ENCODE measurements at places on chromosomes 7 and 10.

DNA sequence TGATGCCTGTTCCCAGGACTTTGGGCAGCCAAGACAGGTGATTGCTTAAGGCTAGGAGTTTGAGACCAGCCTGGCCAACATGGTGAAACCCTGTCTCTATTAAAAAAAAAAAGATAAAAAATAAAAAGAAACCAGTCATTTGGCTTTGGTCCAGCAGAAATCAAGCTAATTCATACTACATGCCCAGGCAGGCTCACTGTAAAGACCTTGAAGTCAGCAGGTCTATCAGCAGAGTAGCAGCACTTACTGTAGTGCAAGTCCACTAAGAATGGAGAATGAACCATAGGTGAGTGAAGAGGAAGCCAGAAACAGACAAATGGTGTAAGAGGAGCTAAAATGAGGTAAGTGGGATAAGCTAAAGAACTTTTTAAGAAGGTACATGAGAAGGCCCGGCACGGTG lies 24.7 kb downstream of the PSPH start:
- DNase-seq: no peak

DNA sequence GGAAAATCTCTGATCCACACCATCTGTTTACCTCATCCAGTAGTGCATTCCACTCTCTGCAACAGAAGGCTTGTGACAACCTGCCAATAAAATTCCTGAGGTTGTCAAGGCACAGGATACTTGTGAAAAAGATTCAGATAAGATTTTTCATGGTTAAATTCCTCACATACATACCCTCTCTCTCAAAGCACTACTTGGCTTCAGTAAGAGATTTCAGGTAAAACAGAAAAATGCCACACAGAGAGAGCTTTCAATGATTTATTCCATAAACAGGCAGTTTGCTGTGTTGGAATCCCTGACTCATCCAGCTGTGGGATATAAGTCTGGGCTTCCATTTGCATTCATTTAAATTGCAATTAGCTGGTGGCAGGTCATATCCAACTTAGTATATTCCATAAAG lies 99.7 kb upstream of the CAV2 start:
- DNase-seq: no peak

DNA sequence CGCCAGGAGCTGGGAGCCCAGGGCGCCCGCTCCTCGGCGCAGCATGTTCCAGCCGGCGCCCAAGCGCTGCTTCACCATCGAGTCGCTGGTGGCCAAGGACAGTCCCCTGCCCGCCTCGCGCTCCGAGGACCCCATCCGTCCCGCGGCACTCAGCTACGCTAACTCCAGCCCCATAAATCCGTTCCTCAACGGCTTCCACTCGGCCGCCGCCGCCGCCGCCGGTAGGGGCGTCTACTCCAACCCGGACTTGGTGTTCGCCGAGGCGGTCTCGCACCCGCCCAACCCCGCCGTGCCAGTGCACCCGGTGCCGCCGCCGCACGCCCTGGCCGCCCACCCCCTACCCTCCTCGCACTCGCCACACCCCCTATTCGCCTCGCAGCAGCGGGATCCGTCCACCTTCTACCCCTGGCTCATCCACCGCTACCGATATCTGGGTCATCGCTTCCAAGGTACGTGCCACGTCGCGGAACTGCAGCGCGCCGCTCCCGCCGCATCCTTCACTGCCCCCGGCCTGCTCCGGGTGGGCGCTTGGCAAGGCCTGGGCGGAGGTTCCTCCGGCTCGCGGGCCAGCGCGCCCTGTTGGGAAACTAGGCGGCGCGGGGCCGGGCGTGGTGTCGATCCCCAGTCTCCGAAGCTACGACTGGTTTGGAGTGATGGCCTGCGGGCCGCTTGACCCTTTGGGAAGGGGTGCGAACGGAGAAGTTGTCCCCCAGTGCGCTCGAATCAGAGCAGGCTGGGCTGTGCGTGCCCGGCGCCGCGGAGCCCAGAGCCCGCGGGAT lies 868 bp downstream of the EMX2 start:
- DNase-seq: no peak

GRCh38 chr10:63773962-63774361 lies 252.8 kb downstream of the REEP3 start:
- no peak for DNase-seq

DNA sequence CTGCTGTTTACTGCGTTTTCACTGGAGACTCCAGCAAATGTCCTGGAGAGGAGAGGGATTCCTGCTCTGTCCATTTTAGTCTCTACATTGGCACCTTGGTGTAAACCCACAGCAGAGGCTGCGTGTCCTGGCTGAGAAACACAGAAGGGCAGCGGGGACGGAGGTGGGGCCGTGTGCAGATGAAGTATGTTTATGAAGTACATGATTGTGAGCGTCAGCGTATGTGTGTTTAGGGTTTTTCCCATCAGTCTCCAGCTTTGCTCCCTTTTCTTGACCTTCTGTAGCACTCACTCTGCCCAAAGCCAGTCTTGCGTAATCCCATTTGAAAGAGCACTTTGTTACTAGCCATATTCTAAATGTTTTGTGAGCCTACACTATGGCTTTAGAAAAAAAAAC lies 750.7 kb upstream of the SORCS1 start:
- no peak for DNase-seq

GRCh38 chr10:102657984-102658724 lies 13.9 kb downstream of the TRIM8 start:
- no peak for DNase-seq

- no peak for DNase-seq
Observed at GRCh38 chr10:43981232-43981631, 332.6 kb upstream of the ZNF32 start.

DNA sequence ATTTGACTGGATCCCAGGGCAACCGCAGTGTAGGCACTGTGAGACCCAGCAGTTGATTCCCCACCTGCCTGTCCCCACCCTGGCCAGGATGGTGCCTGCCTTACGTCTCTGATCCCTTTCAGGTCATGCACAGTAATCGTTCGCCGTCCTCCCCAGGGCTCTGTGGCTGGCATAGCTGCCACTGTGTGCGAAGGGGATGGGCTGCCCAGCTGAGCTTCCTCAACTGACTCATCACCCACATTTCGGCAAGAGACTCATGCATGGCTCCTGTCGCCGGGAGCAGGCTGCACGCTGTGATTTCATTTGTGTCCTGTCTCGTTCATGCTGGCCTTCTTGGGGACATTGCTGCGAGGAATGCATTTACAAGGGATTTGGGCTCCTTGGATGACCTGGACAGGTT lies 252.4 kb downstream of the KLF6 start:
- no peak for DNase-seq

DNA sequence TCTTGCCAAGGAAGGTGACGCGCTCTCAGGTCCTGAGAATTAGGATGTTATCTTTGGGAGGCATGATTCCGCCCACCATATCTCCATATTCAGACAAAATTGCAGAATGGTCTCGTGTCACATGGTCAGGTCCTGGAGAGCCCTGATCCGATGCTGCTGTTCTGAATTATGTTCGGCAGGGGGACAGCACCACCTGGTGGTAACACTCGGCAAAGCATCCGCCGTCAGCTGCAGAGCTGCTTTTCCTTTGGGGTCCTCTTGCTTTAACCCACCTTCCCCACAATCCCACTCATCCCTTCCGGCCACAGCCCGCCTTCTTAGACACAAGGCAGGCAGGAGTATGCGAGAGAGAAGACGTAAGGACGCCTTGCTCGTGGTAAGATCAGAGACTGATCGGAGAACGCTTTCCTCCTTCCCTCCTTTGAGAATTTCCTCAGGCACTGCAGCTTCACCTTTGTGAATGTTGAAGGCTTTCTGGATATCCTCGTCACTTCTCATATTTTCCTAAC lies 327.8 kb upstream of the C7orf33 start:
- DNase-seq: peak; percentile 80

GRCh38 chr10:102775201-102775934 lies 31.6 kb downstream of the WBP1L start:
- no peak for DNase-seq

GRCh38 chr10:88116481-88116880 lies 253.1 kb downstream of the PTEN start:
- no peak for DNase-seq

- no peak for DNase-seq
Observed at GRCh38 chr10:74947781-74948401, 121.5 kb downstream of the KAT6B start.

DNA sequence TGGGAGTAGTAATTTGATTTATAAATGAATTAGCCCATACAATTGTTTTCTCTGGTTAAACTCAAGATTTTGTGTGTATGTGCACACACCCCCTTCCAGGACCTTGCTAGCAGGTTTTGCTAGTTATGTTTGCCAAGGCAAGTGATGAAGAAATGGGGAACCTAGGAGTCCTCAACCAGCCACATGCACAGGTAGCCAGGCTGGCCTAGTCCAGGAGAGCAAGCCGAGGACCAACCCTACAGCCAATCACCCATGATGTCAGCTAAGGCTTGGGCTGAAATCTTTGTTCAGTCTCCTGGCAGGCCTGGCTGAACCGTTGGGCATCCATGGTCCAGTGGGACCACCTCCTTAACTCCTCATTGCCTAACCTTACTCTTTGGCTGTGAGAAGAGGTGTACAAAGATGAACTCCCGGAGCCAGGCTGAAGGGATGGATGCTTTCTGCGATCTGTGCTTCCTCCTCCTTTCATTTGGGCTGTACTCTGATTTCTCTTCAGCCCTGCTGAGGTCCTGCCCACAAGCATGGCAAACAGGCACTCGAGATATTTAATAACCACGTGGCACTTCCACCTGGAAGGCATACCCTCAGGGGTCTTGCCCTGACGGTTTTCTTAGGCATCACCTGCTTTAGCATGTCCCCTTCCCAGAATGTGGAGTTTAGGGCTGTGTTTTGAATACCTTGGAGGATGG lies 22.1 kb downstream of the HNRNPA2B1 start:
- DNase-seq: no peak

DNA sequence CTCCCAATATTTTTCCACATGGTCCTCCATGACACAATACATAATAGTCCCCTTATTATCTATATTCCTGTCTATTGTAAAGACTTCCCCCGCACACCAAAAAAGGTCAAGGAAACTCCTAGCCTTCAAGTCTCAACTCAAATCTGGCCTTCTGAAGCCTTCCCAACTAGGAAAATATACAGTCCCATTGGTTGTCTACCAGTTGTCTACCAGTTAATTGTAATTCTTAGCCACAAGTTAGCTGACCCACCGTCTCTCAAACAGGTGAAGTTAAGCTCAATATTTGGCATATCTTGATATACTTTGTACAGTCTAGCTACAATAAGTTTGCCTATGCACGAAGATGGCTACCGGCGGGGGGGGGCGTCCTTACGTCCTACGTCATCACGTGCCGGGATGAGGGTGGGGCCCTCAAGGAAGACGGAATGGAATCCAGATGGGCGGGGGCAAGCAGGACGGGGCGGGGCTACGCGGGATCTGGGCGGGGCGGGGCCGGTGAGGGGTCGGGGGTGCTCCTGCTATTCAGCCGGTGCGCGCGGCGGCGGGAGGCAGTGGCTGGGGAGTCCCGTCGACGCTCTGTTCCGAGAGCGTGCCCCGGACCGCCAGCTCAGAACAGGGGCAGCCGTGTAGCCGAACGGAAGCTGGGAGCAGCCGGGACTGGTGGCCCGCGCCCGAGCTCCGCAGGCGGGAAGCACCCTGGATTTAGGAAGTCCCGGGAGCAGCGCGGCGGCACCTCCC lies at the start of gene AHR:
TSS of gene AHR (plus strand) at position 551 of the 738 bp plus-strand sequence. CDS start 613 bp downstream, outside the sequence.
- peak; percentile 94 for DNase-seq

GRCh38 chr10:44458671-44459413 lies 73.9 kb upstream of the CXCL12 start:
- DNase-seq: no peak

DNA sequence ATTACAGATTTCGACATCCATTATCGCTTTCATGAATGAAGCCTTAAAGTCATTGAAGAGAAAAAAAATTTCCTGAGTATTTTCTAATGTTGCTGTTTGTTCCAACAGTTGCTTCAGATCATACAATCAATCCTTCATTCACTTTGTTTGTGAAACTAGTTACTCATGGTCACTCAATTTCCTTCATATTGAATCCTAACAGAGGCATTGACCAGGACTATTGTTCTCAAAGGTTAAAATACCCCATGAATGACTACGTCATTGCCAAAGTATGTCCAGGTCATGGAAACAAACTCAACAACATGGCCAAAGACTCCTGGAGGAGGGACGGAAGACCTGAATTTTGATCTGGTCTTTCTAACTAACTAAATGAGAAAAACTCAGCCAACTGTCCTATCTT lies 54.0 kb upstream of the ABCB5 start:
- DNase-seq: no peak

DNA sequence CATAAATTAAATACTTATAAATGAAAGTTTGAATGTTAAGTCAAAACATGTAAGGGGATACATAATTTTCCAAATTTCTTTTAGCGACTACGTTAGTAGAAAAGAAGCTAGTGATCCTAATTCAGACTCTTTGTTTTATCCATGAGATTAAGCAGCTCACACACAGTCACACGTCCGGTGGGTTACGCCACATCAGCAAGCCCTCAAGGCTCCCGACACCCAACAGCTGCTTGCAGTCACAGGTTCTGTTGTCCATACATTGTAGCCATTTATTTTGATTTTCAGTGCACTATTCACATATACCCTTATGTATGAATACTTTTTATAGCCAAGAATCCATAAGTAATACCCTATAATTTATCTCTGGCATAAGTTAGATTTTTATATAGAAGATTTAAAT lies 39.5 kb downstream of the XRCC2 start:
- no peak for DNase-seq

GRCh38 chr10:94092848-94093247 lies 99.1 kb downstream of the PLCE1 start:
- DNase-seq: no peak

GRCh38 chr10:48358838-48359237 lies 52.4 kb downstream of the MAPK8 start:
- no peak for DNase-seq

GRCh38 chr10:84965468-84965867 lies 637.1 kb downstream of the CCSER2 start:
- no peak for DNase-seq
